Cardiac muscle cell (in vitro differentiated cells and primary cell): ENCODE measurements at places on chromosomes 4 and X. TPM values are rescaled to one million over a fixed set of nuclear protein-coding genes. Genes with fewer than 3 reads are reported as not detected.
A peak's percentile ranks its signal among the peaks of the same experiment; 100 is the strongest.

The CD99L2 gene
- total RNA-seq, result 49.9 and 53.5 TPM in 2 replicates

The DCHS2 gene
- 0.09 and 0.11 TPM in 2 replicates for total RNA-seq

The EDNRA gene
- total RNA-seq, result 43.1 and 46.5 TPM in 2 replicates

The UGT2B10 gene
- not detected in 2 replicates for total RNA-seq

The SPANXB1 gene
- total RNA-seq, result not detected in 2 replicates

The SMARCA1 gene
- total RNA-seq, result 93.9 and 142 TPM in 2 replicates

The TMEM156 gene
- not detected in 2 replicates for total RNA-seq

The NKX3-2 gene
- total RNA-seq, result 0.39 and 0.45 TPM in 2 replicates

The PDHA2 gene
- not detected in 2 replicates for total RNA-seq

The MAGEE2 gene
- not detected in 2 replicates for total RNA-seq

- H3K4me3 ChIP-seq, result no peak overlapping the region
- peaks cover 21% of the 10 kb centered on the region for H3K4me1 ChIP-seq
- DNase-seq, result no peak
These were observed 78.1 kb upstream of the BOD1L1 start for GRCh38 chr4:13705521-13706041.

DNA sequence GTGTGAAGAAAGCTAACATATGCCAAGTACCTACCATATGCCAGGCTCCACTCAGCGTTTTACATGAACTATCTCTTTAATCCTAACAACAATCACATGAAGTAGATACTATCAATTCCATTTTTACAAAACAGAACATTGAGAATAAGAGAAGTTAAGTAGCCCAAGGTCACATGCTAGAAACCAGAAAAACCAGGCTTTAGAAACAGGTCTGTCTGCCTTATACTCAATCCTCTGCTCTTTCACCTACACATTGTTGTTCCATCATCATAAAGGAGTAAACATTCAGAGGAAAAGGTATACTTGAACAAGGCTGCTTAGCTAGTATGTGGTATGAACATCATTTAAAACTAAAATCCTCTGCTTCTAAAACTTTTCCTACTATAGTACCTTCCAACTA lies 42.1 kb downstream of the WDFY3 start:
- no peaks in the 10 kb centered on the region for H3K36me3 ChIP-seq
- H3K4me3 ChIP-seq, result no peak overlapping the region
- no peak overlapping the region for H3K27ac ChIP-seq
- H3K27me3 ChIP-seq, result no peaks in the 10 kb centered on the region

DNA sequence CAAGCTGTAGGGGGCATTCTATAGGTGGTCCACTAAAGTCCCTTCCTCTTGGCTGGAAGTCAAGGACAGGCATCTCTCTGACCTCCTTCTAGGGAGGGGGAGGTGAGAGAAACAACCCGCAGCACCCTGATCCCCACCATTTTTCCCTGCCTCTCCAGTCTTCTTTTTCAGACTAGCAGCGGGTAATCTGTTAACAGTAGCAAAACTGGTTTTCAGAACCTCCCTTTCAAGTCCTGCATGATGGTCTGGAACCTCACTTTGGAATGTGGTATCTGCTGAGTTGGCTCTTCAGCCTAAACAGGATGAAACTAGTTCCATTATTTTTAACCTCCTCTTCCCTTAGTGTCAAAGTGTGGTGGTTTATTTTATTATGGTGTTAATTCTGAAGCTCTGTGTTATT lies 196.0 kb downstream of the NWD2 start:
- H3K36me3 ChIP-seq, result no peaks in the 10 kb centered on the region
- DNase-seq, result no peak
- no peak overlapping the region for H3K27ac ChIP-seq
- no peak overlapping the region for H3K4me3 ChIP-seq
- H3K4me1 ChIP-seq, result no peaks in the 10 kb centered on the region

GRCh38 chrX:48909703-48910294 lies 1.6 kb downstream of the SLC35A2 start:
- no peak for DNase-seq
- no peak overlapping the region for H3K4me3 ChIP-seq
- peaks cover 6% of the 10 kb centered on the region for H3K36me3 ChIP-seq
- no peak overlapping the region for H3K27ac ChIP-seq
- no peaks in the 10 kb centered on the region for H3K27me3 ChIP-seq

GRCh38 chr4:75727073-75727472 lies 2.7 kb downstream of the USO1 start:
- no peaks in the 10 kb centered on the region for H3K36me3 ChIP-seq
- no peak for DNase-seq
- peaks cover 36% of the 10 kb centered on the region for H3K4me1 ChIP-seq
- H3K4me3 ChIP-seq, result no peak overlapping the region

- H3K27me3 ChIP-seq, result no peaks in the 10 kb centered on the region
- H3K36me3 ChIP-seq, result no peaks in the 10 kb centered on the region
- DNase-seq, result no peak
- H3K4me3 ChIP-seq, result no peak overlapping the region
- H3K27ac ChIP-seq, result no peak overlapping the region
These were observed 7.7 kb upstream of the GABRE start for GRCh38 chrX:151982222-151982621.

GRCh38 chr4:36492041-36492440 lies 210.6 kb downstream of the DTHD1 start:
- no peak overlapping the region for H3K27ac ChIP-seq
- peak; percentile 1 for DNase-seq
- no peak overlapping the region for H3K4me3 ChIP-seq
- no peaks in the 10 kb centered on the region for H3K36me3 ChIP-seq
- H3K27me3 ChIP-seq, result no peaks in the 10 kb centered on the region
- peaks cover 6% of the 10 kb centered on the region for H3K4me1 ChIP-seq

- peak; percentile 13 for DNase-seq
- H3K4me3 ChIP-seq, result no peak overlapping the region
- H3K4me1 ChIP-seq, result no peaks in the 10 kb centered on the region
- no peak overlapping the region for H3K27ac ChIP-seq
- no peaks in the 10 kb centered on the region for H3K36me3 ChIP-seq
- H3K27me3 ChIP-seq, result no peaks in the 10 kb centered on the region
These were observed 12.9 kb downstream of the DIPK2B start for GRCh38 chrX:45187731-45188130.

GRCh38 chr4:140031061-140031460 lies 122.9 kb downstream of the MAML3 start:
- H3K27ac ChIP-seq, result peak overlapping the region; percentile 37
- H3K27me3 ChIP-seq, result no peaks in the 10 kb centered on the region

DNA sequence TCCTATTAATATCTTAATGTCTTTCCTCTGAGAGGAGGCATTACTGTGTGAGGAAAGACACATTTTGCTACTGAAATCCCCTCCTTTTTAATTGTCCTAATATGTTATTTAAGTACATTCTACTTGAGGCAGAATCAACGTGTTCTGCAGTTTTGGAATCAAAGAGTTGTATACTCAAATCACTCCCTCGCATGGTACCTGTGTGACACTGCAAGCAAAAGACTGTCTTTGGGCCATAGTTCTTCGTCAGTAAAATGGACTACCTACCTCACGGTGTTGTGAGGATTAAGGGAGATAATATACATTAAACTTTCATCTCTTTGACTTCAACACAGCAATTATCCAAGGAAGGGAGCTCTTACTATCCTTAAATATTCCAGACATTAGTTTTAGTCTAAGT lies 61.5 kb downstream of the TIGD2 start:
- no peaks in the 10 kb centered on the region for H3K27me3 ChIP-seq
- H3K4me3 ChIP-seq, result no peak overlapping the region
- H3K36me3 ChIP-seq, result no peaks in the 10 kb centered on the region

- no peaks in the 10 kb centered on the region for H3K36me3 ChIP-seq
- H3K4me1 ChIP-seq, result no peaks in the 10 kb centered on the region
- H3K27ac ChIP-seq, result no peak overlapping the region
- DNase-seq, result no peak
These were observed 17.7 kb downstream of the FAM53A start for GRCh38 chr4:1666391-1666790.

GRCh38 chr4:5773271-5773555 lies 62.2 kb downstream of the EVC start:
- no peak overlapping the region for H3K27ac ChIP-seq
- DNase-seq, result no peak

DNA sequence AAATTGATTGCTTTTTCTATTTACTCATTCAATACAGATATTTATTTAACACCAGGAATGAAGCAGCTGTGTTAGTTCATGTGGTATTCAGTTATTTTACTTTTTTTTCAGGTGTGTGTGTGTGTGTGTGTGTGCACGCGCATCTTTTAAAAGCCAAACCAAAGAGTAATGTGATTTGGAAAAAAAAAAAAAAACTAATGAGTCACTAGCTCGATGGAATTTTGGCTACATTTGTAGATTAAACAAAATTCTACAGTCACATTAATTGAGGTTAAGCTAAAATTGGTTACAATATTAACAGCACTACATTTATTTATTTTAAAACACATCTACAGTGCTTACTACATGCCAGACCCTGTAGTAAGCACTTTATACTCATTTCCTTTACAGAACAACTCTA lies 66.8 kb downstream of the HHIP start:
- H3K4me3 ChIP-seq, result no peak overlapping the region
- no peaks in the 10 kb centered on the region for H3K36me3 ChIP-seq
- no peak for DNase-seq
- no peaks in the 10 kb centered on the region for H3K4me1 ChIP-seq

DNA sequence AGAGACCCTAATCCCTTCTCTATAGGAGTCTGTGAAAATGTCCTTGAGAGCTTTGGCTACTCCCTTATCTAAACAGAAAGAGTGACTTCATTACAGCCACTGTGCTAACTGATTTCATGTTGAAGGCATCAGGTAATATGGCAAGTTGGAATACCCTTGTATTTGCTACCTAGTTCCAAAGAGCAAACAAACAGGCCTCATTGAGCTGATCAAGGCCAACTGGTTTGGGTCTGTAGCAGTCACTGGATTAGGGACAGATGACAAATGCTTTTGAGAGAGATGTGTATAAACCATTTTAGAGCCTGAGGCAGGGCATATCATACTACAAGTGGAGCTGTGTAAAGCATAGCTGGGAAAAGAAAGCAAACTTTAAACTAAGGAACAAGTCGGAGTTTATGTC lies 22.9 kb upstream of the PDLIM5 start:
- H3K36me3 ChIP-seq, result no peaks in the 10 kb centered on the region
- H3K4me1 ChIP-seq, result peaks cover 19% of the 10 kb centered on the region
- H3K27ac ChIP-seq, result peak overlapping the region; percentile 82
- no peak for DNase-seq

DNA sequence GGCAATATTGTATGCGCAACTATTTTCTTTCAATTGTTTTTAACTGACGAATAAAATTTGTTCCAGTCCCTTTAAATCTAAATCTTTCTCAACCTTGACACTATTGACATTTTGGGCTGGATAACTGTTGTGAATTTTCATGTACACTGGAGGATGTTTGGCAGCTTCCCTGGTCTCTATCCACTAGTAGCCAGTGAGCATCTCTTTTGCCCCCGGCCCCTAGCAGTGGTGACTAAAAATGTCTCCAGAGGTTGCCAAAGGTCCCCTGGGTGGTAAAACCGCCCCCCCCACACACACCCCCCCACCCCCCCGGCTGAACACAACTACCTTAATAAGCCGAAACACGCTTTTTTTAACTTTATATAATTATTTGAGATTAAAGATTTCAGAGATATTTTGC lies 514 bp downstream of the FANCB start:
- H3K4me1 ChIP-seq, result no peaks in the 10 kb centered on the region
- no peaks in the 10 kb centered on the region for H3K36me3 ChIP-seq
- peak overlapping the region; percentile 36 for H3K4me3 ChIP-seq
- no peak for DNase-seq

DNA sequence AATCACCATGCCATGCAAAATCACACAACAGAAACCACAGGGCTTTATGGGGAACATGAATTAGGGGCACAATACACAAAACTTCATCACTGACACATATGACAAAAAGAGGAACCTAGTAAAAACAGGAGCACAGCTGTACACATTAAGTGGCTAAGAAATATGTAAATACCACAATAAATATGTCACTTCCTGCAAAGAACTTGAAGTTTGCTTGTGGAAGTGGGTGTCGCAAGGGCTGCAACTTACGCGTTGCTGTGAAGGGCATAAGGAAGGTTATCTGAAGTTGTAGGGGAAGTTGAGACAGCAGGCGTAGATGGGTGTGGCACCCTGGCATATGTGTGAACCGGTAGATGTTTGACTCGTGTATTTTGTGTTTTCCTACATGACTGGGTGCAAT lies 42.4 kb downstream of the CLCN4 start:
- H3K4me3 ChIP-seq, result no peak overlapping the region
- no peaks in the 10 kb centered on the region for H3K27me3 ChIP-seq
- no peaks in the 10 kb centered on the region for H3K4me1 ChIP-seq
- no peak overlapping the region for H3K27ac ChIP-seq
